ENCODE measurements at places on chromosomes 5 and 9.

- no peak for DNase-seq
Observed at GRCh38 chr5:129410488-129410887, 49.6 kb upstream of the ADAMTS19 start.

DNA sequence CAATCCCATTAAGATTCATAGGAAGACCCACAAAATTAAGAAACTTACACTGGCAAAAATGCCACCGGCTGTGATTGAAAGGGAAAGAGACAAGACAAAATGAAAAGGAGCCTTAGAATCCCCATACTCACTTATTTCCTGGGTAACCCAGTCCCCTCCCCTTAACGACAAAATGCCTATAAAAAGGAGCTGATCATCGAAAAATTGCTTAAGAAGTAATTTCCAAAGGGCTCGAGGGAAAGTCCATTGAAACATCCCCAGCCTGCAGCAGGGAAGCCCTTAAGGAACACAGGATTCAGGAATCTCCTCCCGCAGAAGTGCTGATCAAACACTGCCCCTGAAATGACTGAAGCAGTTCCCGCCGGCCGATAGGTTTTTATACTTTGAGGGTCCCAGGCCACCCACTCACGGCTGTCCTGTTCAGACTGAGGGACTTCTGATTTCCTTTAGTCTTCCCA lies 677 bp upstream of the ZNF79 start:
- DNase-seq: peak; percentile 39

GRCh38 chr5:140058212-140058932 lies 15.3 kb upstream of the NRG2 start:
- DNase-seq: no peak

- no peak for DNase-seq
Observed at GRCh38 chr5:43298443-43298842, 14.8 kb downstream of the HMGCS1 start.

DNA sequence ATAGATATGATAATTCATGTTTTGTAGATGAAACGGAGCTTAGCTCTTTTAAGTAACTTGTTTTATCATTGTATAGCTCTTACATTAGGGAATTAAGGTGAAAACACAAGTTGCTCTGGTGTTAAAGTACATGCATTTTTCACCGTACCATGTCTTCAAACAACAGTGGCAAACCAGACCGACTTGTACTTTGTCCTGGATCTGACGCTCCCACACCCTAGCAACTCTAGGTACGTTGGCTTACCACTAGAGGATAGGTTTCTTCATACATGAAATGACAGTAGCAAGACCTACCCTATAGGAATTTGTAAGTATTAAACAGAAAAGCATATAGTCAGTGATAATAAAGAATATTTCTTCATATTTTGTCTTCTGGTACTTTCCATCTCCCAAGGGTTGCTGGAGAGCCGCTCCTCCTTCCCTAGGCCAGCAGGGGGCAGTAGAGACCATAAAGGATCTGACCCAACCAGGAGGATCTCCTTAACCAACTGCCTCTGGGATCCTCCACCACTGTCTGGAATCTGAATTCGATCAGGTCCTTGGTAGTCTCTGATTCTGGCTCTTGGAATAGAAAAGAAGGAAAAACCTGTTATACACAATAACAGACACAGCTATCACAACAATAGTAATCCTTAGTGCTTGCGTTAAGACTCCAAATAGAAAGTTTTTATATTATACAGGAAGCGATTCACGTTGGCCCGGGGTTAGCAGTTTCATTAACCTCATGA lies 136.7 kb downstream of the CAVIN4 start:
- DNase-seq: peak; percentile 68

- DNase-seq: no peak
Observed at GRCh38 chr5:103993031-103993430, 430.4 kb upstream of the NUDT12 start.

GRCh38 chr5:170880084-170880483 lies 18.3 kb downstream of the RANBP17 start:
- no peak for DNase-seq

- DNase-seq: no peak
Observed at GRCh38 chr5:109837231-109837861, 147.6 kb downstream of the MAN2A1 start.

DNA sequence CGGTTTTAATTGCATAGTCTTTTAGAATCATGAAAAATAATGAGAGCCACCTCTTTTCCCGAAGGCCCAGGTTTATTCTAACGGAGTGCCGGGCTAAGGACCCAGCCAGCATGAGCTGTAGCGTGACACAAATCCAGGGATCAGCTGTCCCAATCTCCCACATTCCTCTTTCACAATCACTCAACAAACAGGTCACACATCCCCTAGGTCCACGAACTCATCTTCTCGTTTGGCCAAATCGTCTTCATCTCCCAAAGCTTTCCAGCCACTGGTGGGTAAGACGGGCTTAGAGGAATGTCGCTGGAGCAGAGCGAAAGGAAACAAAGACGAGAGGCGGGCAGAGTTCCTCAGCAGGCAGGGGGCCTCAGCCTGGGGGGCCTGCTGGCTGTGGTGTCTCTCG lies 55.5 kb upstream of the GOLPH3 start:
- DNase-seq: no peak

DNA sequence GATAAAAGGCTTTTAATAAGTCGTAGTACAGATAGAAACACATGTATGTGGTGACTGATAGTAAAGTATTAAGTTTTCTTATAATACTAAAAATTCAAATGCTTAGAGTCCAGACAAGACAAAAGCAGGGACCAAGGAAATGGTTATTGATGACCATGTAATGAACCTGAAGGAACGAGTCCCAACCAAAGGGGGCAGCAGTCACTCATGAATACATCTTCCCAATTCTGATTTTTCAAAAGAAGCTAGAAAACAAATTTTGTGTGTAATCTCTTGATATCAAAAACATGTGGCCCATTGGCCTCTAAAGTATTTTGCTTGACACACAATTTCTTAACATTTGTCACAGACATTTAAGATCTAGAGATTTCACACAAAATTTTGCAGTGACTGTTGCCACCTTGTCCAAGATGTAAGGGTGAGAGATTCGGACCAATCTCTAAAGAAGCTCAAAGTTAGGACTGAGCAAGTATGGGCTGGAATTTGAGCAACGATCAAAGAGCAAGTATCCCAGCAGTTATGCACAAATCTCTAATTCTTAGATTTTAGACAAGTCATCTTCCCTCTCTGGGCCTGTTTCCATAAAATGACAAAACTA lies 66.8 kb downstream of the ARL15 start:
- DNase-seq: peak; percentile 58

GRCh38 chr9:7500521-7500920 lies 299.1 kb downstream of the DMAC1 start:
- DNase-seq: no peak

DNA sequence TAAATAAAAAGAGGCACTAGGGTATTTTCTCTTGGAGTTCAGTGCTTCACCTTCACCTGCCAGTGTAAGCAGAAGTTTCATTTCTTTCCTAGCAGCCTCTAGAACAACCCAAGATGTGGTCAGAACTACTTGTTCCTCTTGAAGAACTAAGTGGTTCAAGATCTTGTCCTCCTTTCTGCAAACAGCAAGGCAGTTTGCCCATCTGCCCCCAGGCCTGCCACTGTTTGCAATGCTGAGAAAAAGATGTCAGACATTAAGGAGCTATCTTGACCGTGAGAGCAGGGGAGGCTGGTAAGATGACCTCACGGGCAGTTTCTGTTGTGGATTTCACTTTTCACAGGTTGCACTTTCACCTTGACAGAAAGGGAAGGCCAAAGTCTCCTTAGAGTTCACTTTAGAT lies 52.0 kb upstream of the KLF4 start:
- no peak for DNase-seq

DNA sequence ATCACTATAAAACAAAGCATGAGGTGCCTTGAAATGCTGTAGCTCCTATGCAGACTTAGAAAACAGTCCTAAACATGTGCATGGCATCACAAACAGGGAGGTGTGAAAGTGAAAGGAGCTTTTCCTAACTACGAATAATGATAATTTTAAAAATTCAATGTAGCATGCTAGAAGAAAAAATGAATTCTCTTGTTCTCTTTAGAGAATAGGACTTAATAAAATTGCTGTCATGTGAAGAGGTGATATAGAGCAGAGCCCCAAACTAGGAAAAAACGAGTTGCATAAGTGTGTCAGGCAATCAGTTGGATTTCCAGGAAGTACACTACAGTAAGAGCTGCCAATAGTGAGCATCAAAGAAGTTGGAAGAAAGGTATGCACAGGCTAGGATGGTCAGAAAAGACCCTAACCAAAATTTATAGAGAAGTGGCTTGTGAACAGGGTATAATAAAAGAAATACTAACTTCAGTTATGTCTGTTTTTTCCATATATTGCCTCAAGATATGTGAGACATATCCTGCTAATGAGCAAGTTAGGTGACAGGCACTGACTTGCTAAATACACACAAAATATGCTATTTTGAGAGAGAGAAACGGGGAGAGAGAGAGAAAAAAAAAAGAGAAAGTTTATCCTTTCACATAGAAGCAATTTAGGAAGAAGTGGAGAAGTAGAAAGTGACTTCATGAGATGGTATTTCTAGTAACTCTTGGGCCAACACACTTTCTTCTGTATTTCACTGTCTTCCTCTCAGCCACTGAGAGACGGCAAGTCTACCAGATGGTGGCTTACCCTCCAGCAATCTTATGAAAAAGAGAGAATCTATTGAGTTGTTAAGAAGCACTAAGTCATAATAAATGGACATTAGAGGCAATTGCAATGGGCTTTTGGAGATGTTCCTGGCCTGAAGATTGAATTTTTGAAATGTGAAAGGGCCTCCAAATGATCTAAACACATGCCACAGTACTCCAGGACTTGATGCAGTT lies 18.0 kb downstream of the ITGA2 start:
- DNase-seq: no peak

DNA sequence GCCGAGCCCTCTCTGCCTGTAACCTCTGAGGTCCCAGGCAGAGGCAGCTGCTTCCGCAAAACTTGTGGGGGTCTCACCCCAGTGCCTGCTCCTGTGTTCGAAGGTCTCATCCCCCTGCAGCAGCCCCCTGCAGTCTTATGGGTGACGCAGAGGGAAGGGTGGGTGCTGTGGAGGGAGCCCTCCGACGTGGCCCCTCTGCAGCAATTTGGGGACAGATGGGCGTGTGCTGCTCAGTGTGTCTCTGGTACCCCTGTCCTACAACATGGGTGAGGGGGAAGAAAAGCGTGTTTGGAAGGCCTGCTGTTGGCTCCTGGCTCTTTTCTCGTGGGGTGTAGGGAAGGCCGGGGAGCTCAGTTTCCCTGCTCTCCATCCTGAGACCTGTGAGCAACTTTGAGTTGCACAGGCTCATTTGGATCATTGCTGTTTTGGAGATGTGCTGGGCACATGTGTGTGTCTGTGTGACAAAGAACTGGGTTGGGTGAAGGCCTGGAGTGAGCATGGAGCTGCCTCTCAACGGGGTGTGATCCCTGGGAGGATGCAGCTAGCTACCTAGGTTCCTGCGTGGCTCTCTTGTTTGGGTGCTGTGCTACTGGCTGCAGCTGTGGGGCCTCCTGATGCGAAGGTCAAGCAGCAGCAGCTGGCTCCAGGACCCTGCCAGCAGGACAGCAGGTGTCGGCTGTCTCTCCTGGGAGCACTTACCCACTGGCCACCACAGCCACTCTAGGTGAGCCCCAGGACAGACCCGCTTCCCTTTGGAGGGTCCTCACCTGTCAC lies 179.6 kb upstream of the PITX1 start:
- no peak for DNase-seq

- DNase-seq: no peak
Observed at GRCh38 chr5:154761046-154761736, 6.0 kb downstream of the LARP1 start.

DNA sequence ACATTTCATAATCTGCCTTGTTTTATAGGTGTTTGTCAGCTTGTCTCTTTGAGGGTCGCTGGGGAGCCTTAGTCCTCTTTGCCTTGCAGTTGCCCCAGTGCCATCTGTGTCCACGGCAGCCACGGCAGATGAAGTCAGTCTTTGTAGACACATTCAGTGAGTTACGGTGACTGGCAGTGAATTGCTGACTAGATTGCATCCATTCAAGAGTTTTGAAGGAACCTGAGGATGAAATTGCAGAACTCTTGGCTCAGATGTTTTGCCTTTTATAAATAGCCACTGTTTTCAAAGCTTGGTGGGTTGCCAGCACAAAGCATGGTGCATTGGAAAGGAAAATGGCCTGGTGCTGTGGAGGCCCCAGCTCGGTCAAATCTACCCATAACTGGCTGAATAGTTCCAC lies 125.6 kb downstream of the TRIO start:
- DNase-seq: no peak

Data from RKO (cell line).